H1 (cell line): ENCODE measurements at places on chromosomes 7 and 10. TPM values are rescaled to one million over a fixed set of nuclear protein-coding genes. Genes with fewer than 3 reads are reported as not detected.

CYP3A4 gene
- total RNA-seq: not detected in 2 replicates

DNA sequence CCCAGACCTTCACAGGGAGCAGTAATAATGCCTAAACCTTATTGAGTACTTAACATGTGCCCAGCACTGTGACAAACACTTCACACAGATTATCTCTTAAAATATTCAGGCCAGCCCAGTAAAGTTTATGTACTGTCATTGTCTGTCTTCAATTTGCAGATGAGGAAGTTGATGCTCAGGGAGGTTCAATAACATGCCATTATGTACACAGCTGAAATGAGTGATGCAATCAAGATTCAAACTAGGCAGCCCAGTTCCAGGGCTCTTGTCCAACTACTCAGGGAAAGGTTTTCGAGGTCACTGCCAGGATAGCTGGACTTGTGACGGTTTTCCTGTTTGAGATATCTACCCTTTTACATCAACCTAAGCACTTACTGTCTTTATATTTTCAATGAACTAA lies 56.1 kb downstream of the AUTS2 start:
- DNase-seq: no peak

- no peak for DNase-seq
Measured at GRCh38 chr10:80856186-80856585, 318.5 kb downstream of the SH2D4B start.

GRCh38 chr10:54133203-54133602 lies 667.8 kb downstream of the PCDH15 start:
- no peak for DNase-seq
